Hepatocyte (in vitro differentiated cells): ENCODE measurements at places on chromosomes 16 and 17. TPM values are rescaled to one million over a fixed set of nuclear protein-coding genes. Genes with fewer than 3 reads are reported as not detected.
A peak's percentile ranks its signal among the peaks of the same experiment; 100 is the strongest.

The TSPAN10 gene
- 1.4 and 3.5 TPM in 2 replicates for total RNA-seq

The LRRC75A gene
- 15.0 and 18.0 TPM in 2 replicates for total RNA-seq

DNA sequence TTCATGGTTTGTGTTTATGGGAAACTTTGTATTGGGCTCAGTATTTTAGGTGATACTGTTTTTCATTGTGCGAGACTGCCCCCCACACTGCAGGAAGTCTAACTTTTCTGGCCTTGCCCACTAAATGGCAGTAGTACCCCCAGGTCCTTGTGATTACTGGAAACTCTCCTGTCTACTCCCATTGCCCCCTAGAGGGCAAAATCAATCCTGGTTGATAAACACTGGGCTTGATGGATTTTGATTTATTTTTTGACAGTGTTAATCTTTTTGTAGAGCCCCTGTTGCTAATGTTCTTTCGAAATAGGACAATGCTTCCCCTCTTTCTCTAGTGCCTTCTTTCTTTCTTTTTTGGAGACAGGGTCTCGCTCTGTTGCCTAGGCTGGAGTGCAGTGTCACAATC is 15.5 kb downstream of the METTL9 start:
- H3K27ac ChIP-seq = no peak overlapping the region
- no peaks in the 10 kb centered on the region for H3K27me3 ChIP-seq
- no peaks in the 10 kb centered on the region for H3K36me3 ChIP-seq
- no peak for DNase-seq
- H3K4me1 ChIP-seq = peaks cover 20% of the 10 kb centered on the region

- peak overlapping the region; percentile 21 for H3K4me3 ChIP-seq
- H3K27ac ChIP-seq = peak overlapping the region; percentile 35
- no peaks in the 10 kb centered on the region for H3K27me3 ChIP-seq
- H3K36me3 ChIP-seq = no peaks in the 10 kb centered on the region
- peak; percentile 92 for DNase-seq
Measured at GRCh38 chr16:50806099-50807062, 64.5 kb downstream of the CYLD start.

- H3K4me3 ChIP-seq = no peak overlapping the region
- H3K4me1 ChIP-seq = peaks cover 14% of the 10 kb centered on the region
- no peaks in the 10 kb centered on the region for H3K27me3 ChIP-seq
- H3K27ac ChIP-seq = peak overlapping the region; percentile 91
- DNase-seq = no peak
Measured at GRCh38 chr16:2252806-2253148, 1.4 kb upstream of the ECI1 start.

- no peak overlapping the region for H3K27ac ChIP-seq
- H3K4me3 ChIP-seq = no peak overlapping the region
- no peaks in the 10 kb centered on the region for H3K27me3 ChIP-seq
- H3K36me3 ChIP-seq = no peaks in the 10 kb centered on the region
- DNase-seq = no peak
Measured at GRCh38 chr16:6146874-6147425, 1049.4 kb upstream of the EEF2KMT start.

GRCh38 chr16:85979605-85980004 is 80.6 kb downstream of the IRF8 start:
- no peaks in the 10 kb centered on the region for H3K36me3 ChIP-seq
- no peaks in the 10 kb centered on the region for H3K27me3 ChIP-seq
- no peak for DNase-seq
- H3K27ac ChIP-seq = no peak overlapping the region

GRCh38 chr16:28522792-28523191 is 16.0 kb downstream of the NUPR1 start:
- H3K4me3 ChIP-seq = no peak overlapping the region
- H3K4me1 ChIP-seq = peaks cover 6% of the 10 kb centered on the region
- no peaks in the 10 kb centered on the region for H3K27me3 ChIP-seq
